HEK293T (cell line): ENCODE measurements at places on chromosomes 2 and 18.

- no peak for DNase-seq
Measured at GRCh38 chr2:78780256-78780655, 245.2 kb upstream of the REG3G start.

DNA sequence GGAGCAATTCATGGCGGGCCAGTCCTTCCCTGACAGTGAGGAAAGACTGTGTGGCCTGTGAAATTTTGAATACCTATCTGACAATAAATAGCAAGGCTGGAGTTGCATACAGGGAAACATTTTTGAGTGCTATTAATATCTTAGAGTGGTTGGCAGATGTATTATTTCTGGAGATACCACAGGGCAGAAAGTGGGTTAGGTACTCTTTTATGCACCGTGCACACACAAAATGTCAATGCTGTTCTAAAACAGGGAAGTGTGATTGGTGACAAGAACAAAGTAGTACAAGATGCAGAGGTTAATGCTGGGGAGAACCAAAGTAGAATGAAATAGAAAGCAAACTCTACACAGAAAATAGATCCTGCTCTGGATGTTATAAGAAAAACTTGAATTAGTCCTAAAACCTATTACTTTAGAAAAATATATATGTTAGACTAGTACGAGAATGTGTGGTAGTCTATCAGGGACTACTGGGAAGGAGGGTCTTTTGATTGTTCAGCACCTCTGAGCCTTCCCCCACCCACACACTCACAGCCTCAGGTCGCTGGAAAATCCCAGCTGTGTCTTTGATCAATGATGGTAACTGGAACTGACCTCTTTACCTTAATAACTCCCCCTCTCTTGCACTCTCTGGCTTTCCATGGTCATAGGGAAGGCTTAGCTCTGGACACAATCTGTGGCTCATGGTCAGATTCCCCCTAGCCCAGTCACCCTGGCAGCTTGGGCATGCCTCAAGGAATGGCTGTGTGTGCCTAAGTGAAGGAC is 58.2 kb downstream of the SERPINB8 start:
- no peak for DNase-seq

GRCh38 chr2:17162713-17163112 is 355.5 kb downstream of the RAD51AP2 start:
- no peak for DNase-seq

DNA sequence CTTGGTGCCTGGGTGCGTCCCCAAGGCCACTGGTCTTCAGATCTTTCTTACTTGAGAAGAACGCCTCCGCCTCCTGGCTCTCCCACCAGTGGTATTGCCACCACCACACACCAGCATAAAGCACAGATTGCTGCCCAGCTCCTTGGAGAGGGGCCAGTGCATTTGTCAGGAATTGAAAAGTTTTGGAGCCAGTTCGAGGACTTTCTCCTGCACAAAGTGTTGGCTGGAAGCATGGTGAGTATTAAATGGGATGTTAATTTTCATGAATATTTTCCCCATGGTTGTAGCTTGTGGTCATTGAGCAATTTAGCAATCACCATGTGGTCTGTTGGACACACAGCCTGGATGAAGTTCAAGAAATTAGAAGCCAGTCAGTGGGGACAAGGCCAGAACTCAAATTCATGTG is 684.6 kb upstream of the FANCL start:
- no peak for DNase-seq

GRCh38 chr2:183519371-183520056 is 395.3 kb downstream of the NUP35 start:
- DNase-seq, result no peak

DNA sequence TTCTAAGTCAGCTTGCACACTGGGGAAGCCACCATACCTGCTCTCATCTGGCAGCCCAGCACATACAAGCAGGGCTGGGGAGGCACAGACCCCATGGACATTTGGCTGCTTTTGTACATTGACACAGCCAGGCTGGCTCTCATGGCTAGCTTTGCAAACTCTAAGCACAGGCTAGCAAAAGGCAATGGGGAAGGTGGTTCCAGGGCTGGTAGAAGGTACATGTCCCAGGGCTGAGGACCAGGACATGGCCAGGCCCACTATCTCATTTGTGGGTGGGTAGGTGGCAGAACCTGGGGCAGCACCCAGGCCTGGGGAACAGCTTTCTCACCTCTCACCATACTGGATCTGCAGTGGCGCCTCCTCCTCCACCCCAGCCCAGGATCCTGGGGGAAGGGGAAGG is 90.9 kb downstream of the HS1BP3 start:
- no peak for DNase-seq

GRCh38 chr2:139721411-139721995 is 941.3 kb upstream of the NXPH2 start:
- DNase-seq, result no peak

GRCh38 chr2:15858466-15858865 is 81.9 kb upstream of the MYCN start:
- no peak for DNase-seq

DNA sequence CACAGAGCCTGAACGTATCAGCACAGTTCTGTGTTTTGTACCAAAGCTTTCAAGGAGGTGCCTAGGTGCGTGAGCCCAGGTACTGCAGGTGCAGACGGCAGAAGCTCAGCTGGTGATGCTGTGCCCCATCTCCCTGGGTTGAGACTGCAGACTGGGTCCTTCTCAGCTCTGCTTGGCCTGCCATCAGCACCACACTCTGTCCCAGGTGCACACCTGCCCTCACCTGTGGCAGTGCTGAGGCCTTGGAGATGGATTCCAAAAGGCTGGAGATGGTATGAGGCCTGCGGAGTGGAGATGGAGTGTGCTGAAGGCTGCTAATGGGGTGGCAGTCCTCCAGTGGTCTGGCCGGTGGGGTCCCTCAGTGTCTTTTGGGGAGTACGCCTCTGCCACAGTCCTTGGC is 9.3 kb downstream of the LDLRAD4 start:
- DNase-seq, result no peak

GRCh38 chr2:128306081-128306930 is 12.4 kb downstream of the HS6ST1 start:
- DNase-seq, result no peak

DNA sequence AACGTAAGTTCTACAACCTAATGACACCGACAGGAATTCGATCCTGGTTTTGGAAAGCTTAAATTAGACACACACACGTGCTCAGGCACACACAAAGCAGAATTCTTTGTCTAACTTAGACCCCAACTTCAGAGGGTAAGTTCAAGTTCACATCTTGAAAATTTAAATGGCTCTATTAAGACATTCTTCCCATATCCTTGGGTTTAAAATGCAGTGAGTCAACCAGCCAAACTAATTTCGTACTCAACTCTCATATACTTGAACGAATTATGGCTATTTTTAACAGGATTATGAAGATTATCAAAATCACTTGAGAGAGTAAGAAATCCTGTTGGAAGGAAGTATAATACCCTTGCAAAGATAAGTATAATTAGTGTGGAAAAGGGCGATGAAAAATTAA is 53.2 kb upstream of the ARL4C start:
- DNase-seq, result no peak

GRCh38 chr18:60047556-60047955 is 147.8 kb downstream of the PMAIP1 start:
- no peak for DNase-seq

DNA sequence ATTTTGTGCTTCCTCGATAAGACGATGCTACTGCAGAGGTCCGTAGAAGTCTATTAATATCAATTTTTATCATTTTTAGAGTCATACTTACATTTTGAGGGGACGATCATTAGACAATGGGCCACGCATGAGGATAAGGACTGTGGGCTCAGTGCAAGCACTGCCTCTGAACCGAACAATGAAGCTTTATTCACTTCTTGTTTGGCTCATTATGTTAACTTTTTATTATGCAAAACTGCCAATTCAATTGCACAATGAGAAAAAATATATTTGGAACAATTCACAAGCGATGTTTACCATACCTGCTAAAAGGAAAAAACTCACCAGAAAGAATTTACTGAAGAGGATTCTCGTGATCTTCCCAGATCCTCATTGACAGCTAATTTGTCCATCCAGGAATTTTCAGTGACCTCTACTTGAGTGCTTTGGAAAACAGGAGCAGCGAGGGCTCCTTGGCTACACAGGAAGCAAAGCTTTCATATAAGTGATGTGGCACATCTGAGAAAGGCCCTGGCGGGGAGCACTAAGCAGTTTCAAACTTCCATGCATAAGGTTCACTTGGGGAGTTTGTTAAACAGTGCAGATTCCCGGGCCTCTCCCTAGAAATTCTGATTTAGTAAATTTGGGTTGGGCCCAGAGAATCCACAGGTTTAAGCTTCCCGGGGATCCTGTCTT is 13.3 kb upstream of the CAPN13 start:
- DNase-seq, result no peak

DNA sequence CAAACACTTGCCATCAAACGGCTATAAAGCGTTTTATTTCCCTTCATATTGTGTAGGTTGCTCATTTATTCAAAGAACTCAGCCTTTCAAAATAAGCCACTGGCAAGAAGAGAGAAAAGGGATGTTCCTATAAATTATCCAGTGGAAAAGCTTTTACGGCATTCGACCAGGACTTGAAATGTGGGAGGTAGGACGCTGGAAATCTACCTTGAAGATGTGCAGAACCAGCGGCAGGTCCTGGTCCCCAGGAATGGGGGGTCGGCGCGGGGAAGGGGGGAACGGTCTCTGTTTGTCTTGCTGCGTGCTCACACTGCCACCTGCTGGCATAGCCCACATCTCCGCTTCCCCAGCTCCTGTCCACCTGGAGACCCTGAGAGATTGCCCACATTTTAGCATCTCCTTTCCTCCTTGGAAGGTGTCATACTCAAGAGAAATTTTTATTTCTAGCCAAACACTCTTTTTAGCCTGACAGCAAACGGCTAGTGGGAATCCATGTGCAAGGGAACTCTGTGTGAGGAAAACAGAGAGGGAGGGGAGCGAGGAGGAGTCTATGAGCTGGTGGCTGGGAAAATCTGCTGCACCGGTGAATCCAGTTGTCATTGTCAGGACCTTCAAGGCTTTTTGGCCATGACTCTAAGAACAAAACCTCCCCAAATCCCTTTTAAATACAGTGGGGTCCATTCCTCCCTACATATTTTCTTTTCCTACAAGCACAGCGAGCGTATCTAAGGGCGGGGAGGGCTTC is 349.0 kb upstream of the PKDCC start:
- peak; percentile 41 for DNase-seq

DNA sequence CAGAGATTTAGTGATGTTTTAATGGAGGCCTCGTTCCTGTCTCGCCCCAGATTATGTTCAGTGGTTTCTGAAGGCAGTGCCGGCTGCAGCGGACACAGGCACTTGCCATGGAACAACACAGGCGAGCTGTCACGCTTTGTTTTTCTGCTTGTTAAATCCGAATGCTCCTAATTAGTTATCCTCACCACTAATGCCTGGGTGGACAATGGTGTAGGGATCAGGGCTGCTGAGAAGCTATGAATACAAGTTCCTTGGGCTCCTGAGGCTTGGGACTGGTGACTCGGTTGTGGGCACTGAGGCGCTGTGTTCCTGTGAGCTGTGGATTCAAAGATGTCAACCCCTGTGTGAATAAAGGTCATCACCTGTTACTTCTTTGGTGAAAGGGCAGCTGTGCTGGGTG is 123.5 kb downstream of the PLEKHM3 start:
- no peak for DNase-seq

DNA sequence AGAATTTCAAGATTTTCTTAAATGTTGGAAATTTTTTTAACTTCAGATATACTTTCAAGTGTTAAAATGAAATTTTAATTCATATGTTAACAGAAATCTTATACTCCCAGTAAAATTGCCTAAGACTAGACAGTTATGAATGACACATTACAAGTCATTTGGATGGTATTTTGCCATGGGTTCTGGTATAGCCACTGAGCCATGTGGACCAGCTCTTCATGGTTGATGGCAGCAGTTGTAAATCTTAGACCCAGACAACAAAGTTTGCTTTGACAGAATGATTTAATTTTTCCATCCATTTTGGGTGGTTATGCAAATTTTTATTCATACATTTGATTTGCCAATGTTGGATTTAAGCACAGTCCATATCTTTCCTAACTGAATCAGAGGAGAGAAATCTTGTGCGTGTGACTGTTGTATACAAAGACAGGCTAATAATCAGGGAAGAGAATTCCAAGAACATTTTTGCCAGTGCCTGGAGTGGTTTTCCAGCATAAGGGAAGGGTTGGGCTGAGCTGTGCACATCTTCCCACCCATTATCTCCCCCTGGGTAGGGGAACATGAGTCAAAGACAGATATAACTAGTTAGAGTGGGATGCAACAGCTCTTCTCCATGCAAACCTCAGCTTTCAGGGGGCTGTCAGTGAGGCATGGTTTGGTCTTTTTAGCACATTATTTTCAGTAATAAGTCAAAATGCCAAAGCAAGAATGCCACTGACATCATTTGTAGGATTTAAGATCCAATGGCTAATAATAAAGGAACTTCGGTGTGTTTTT is 28.1 kb upstream of the INPP4A start:
- no peak for DNase-seq

- no peak for DNase-seq
Measured at GRCh38 chr2:236673823-236674185, 104.2 kb downstream of the ACKR3 start.
